Ovary (tissue), 10 donors: ENCODE measurements at places on chromosomes 16 and 17. TPM values are rescaled to one million over a fixed set of nuclear protein-coding genes. Genes with fewer than 3 reads are reported as not detected.

The SLX1B gene
- total RNA-seq: 7.9 TPM

The MRPL38 gene
- total RNA-seq: 57.6 TPM

The PRAC2 gene
- total RNA-seq: not detected

The GH2 gene
- total RNA-seq: not detected

DNA sequence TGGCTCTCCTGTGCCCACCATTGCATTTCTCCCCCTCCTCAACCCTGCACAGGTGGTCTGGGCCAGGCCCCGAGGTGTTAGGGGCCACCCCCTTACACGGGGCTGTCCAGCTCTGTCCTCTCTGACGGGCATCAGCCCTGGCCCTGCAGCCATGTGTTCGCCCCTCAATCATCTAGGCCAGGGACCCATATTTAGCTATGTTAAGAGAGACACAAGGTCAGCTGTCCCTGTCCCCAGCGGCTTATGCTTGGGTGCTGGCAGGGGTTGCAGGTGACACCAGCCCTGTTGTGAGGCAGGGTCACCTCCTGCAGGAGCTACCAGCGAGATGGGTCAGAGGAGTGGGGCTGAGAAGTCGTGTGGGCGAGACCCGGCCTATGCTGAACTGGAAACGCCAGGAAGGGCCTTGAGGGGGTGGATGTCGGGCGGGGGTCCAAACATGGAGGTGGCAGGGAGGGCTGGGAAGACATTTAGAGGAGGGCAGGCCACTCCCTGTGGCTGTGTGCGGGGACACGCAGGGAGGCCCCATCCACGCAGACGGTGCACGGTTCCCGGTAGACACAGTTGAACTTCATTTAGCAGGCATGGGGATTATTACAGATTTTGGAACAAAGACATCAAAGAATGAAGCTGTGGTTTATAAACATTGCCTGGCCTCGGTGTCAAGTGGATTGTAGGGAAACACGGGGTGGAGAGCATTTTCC is 133.2 kb upstream of the CHMP6 start:
- H3K4me3 ChIP-seq: no peak overlapping the region
- H3K4me1 ChIP-seq: peaks cover 18% of the 10 kb centered on the region
- no peaks in the 10 kb centered on the region for H3K36me3 ChIP-seq
- H3K27me3 ChIP-seq: no peaks in the 10 kb centered on the region

GRCh38 chr17:30952638-30953393 is 18.0 kb upstream of the RNF135 start:
- no peak overlapping the region for H3K4me3 ChIP-seq
- no peak overlapping the region for H3K27ac ChIP-seq
- DNase-seq: no peak
- no peaks in the 10 kb centered on the region for H3K4me1 ChIP-seq

GRCh38 chr17:41486809-41487530 is 2.7 kb downstream of the KRT36 start:
- H3K27ac ChIP-seq: no peak overlapping the region
- DNase-seq: no peak
- H3K36me3 ChIP-seq: no peaks in the 10 kb centered on the region
- H3K4me1 ChIP-seq: peaks cover 3% of the 10 kb centered on the region
- H3K27me3 ChIP-seq: no peaks in the 10 kb centered on the region

- no peak overlapping the region for H3K27ac ChIP-seq
- DNase-seq: no peak
- no peaks in the 10 kb centered on the region for H3K36me3 ChIP-seq
- no peak overlapping the region for H3K4me3 ChIP-seq
- H3K4me1 ChIP-seq: no peaks in the 10 kb centered on the region
Measured at GRCh38 chr17:45818699-45819098, 26.0 kb upstream of the SPPL2C start.

The KRT23 gene
- total RNA-seq: 5.0 TPM

DNA sequence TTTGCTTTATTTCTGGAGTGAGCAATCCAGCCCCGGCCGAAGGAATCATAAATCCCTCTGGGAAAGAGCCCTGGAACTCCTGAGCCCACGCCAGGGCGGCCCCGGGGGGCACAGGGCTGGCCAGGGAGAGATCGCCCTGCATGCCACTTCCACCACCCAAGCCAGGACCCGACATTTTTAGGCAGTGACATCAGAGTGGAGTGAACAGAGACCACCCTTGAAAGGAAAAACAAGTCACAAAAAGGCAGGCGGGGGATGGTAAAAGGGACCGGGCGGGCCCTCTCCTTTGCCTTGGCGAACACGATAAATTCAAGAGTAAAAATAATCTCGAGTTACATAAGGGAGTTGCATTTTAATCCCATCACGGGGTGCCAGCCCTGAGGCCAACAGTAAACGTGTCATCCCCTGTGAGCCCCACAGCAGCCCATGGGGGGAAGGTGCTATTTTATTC is 284.1 kb downstream of the C16orf95 start:
- no peak overlapping the region for H3K27ac ChIP-seq
- H3K4me1 ChIP-seq: peaks cover 5% of the 10 kb centered on the region
- no peaks in the 10 kb centered on the region for H3K27me3 ChIP-seq
- no peak for DNase-seq
- H3K36me3 ChIP-seq: no peaks in the 10 kb centered on the region

GRCh38 chr17:71740866-71741265 is 380.0 kb upstream of the SOX9 start:
- H3K27me3 ChIP-seq: no peaks in the 10 kb centered on the region
- H3K4me1 ChIP-seq: no peaks in the 10 kb centered on the region
- H3K27ac ChIP-seq: no peak overlapping the region
- DNase-seq: no peak
- H3K4me3 ChIP-seq: no peak overlapping the region
- no peaks in the 10 kb centered on the region for H3K36me3 ChIP-seq

DNA sequence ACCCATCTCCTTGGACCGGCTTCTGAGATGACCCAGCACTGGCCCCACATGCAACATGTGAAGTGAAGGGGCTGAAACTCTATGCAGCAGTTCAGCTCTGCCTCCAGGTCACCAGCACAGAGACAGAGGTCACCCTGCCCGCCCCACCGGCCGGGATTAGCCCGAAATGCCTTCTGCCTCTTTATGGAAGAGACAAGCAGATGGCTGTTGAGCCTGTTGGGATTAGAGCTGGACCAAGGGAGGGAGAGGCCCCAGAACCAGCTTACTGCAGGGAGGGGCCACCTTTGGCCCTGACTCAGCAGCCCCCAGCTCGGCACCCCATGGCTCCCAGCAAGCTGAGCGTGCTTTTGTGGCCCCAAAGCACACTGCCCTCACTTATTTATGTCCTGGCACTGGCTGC is 5.7 kb downstream of the AIPL1 start:
- no peak overlapping the region for H3K4me3 ChIP-seq
- no peak for DNase-seq
- no peaks in the 10 kb centered on the region for H3K36me3 ChIP-seq
- no peaks in the 10 kb centered on the region for H3K4me1 ChIP-seq

GRCh38 chr16:87806641-87807546 is 41.1 kb upstream of the KLHDC4 start:
- H3K27me3 ChIP-seq: no peaks in the 10 kb centered on the region
- H3K27ac ChIP-seq: no peak overlapping the region
- no peaks in the 10 kb centered on the region for H3K36me3 ChIP-seq
- H3K4me1 ChIP-seq: peaks cover 1% of the 10 kb centered on the region
- H3K4me3 ChIP-seq: peak overlapping the region; percentile 23

- H3K4me3 ChIP-seq: no peak overlapping the region
- no peaks in the 10 kb centered on the region for H3K4me1 ChIP-seq
- H3K27me3 ChIP-seq: no peaks in the 10 kb centered on the region
- no peak for DNase-seq
Measured at GRCh38 chr17:39946551-39947330, 16.1 kb upstream of the GSDMA start.

DNA sequence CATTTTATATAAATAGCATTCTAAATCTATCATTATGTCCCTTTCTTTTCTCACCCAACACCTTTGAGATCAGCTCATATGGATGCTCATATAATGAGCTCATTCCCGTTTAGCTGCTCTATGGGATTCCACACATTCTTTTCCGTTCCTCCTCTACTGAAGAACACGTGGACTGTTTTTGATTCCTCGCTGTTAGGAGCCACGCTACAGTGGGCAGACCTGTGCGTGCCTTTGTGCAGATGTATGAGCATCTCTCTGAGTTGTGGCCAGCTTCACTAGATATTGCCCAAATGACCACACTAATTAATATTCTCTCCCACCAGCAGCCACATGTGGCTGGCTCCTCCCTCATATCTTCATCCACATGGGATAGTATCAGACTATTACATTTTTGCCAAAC is 6.0 kb upstream of the TNFRSF13B start:
- H3K4me1 ChIP-seq: no peaks in the 10 kb centered on the region
- no peak overlapping the region for H3K4me3 ChIP-seq
- H3K27me3 ChIP-seq: no peaks in the 10 kb centered on the region
- DNase-seq: no peak

GRCh38 chr17:82201498-82201910 is 11.1 kb downstream of the CCDC57 start:
- peaks cover 2% of the 10 kb centered on the region for H3K4me1 ChIP-seq
- no peak overlapping the region for H3K27ac ChIP-seq
- no peak for DNase-seq
- H3K27me3 ChIP-seq: no peaks in the 10 kb centered on the region
- no peak overlapping the region for H3K4me3 ChIP-seq
- no peaks in the 10 kb centered on the region for H3K36me3 ChIP-seq

DNA sequence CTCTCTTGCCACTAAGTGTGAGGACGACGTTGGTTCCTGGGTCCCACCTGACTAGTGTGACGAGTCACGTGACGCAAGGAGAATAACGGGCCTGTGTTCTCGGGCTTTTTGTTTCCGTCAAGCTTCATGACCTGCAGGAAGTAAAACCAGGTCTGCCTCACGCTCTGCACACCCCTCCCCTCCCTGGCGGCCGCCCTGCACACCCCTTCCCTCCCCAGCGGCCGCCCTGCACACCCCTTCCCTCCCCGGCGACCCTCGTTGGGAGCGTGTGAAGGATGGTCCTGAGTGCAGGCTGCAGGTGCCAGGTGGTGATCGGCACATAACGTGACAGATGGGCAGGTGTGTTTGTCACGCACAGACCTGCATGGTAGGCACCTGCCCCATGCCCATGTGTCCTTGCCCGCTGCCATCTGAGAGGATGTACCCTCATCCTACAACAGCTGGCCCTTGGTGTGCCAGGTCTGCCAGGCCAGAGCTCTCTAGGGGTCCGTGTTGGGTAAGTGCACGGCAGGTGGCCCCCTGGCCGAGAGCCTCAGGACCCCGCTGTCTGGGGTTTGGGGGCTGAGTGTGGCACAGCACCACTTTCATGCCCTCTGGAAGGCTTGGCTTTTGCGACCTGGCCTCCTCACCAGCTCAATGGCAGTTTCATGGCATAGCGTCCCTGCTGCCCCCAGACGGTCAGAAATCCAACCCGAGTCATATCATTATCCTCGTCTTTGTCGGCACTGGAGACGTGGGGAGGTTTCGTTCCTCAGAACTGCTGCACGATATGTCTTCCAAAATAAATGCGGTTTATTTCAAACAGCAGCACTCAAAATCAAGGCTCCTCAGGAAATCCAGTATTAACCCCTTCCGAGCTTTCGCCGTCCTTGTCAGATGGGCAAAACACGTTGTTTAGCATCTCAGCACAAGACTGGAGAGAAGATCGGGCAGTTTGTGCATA is 191.8 kb upstream of the CHMP6 start:
- no peaks in the 10 kb centered on the region for H3K36me3 ChIP-seq
- DNase-seq: no peak
- H3K27me3 ChIP-seq: no peaks in the 10 kb centered on the region
- H3K4me3 ChIP-seq: no peak overlapping the region
- no peaks in the 10 kb centered on the region for H3K4me1 ChIP-seq

GRCh38 chr17:50495918-50496317 is 12.3 kb upstream of the MYCBPAP start:
- no peaks in the 10 kb centered on the region for H3K36me3 ChIP-seq
- H3K4me1 ChIP-seq: no peaks in the 10 kb centered on the region
- H3K27me3 ChIP-seq: no peaks in the 10 kb centered on the region
- DNase-seq: no peak
- no peak overlapping the region for H3K27ac ChIP-seq

DNA sequence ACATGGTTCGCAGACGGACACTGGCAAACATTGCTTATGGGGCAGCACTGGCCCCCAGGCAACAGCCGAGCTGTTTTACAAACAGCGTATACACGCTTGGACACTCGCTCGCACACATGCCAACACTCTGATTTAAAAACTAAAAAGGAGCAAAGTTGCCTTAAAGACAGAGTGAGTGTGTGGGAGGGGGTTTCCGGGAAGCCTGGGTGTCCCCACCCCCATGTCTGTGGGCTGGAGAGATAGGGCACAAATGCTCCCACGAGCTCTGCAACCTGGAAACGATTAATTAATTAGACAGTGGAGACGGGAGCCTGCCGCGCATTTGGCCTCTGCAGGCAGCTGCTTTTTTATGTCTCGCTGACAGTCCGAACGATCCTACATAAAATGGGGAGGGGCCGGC is 107.9 kb upstream of the ZNF469 start:
- H3K4me3 ChIP-seq: no peak overlapping the region
- H3K36me3 ChIP-seq: no peaks in the 10 kb centered on the region
- H3K27me3 ChIP-seq: no peaks in the 10 kb centered on the region
- no peak overlapping the region for H3K27ac ChIP-seq
- H3K4me1 ChIP-seq: no peaks in the 10 kb centered on the region

DNA sequence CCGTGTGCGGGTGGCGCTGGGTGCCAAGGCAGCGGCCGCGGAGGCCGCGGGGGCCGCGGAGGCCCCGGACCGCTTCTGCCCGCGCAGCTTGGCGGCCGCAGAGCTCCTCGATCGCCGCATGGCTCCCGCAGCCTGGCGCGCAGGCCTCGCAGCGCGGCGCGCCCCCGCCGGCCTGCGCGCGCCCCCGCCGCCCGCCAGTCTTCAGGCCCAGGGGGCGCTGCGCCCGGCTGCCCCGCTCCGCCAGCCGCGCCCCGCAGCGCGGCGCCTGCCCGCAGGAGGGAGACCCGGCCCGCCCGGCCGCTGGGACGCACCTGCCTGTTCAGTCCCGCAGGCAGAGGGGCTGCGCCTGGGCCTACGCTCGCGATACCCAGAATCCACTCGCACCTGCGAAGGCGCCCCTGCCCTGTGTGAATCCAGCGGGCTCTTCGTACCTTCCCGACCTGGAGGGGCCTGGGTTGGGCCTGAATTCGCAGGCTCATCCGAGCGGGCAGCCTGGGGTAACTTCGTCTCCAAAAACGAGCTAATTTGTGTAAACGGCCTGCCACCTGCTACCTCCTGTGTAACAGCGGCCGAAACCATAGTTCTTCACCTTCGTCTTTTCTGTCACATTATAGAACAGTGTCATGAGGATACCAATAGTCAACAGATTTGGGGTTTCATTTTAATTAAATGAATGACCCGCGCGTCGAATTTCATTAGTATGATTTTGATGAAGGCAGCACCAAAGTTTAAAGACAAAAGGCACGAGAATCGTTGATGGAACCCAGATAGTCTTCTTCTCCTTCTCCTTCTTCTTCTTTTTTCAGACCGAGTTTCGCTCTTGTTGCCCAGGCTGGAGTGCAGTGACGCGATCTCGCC is at the start of gene CENPV:
CENPV (minus strand) TSS at position 153 of the 858 bp plus-strand sequence; CDS start at position 120, 33 bp downstream.
- H3K4me1 ChIP-seq: peaks cover 2% of the 10 kb centered on the region
- H3K27me3 ChIP-seq: no peaks in the 10 kb centered on the region
- peak within 1 kb of the TSS; percentile 3 for H3K27ac ChIP-seq

DNA sequence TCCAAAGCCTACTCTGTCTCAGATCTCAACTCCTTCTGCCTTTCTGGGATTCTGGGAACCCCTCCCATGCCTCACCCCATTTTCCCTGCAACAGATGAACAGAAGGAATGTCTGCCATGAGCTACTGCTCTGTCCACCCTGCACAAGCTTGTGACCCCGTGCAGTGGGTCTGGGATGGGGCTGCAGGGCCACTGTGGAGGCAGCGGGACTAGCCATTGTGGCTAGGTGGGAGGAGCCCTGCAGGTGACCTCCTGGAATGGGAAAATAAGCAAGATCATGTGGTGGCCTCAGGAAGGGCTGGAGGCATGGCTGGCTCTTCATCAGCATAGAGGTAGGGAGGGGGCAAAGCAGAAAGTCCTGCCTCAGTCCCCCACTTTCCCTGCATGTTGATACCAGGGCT is 13.7 kb downstream of the PDP2 start:
- H3K27me3 ChIP-seq: no peaks in the 10 kb centered on the region
- H3K36me3 ChIP-seq: no peaks in the 10 kb centered on the region
- no peak for DNase-seq
- H3K4me1 ChIP-seq: peaks cover 12% of the 10 kb centered on the region
